Activated CD4-positive, alpha-beta memory T cell treated with anti-CD3 and anti-CD28 coated beads for 36 hours (primary cell): ENCODE measurements at places on chromosomes 5 and 9.

DNA sequence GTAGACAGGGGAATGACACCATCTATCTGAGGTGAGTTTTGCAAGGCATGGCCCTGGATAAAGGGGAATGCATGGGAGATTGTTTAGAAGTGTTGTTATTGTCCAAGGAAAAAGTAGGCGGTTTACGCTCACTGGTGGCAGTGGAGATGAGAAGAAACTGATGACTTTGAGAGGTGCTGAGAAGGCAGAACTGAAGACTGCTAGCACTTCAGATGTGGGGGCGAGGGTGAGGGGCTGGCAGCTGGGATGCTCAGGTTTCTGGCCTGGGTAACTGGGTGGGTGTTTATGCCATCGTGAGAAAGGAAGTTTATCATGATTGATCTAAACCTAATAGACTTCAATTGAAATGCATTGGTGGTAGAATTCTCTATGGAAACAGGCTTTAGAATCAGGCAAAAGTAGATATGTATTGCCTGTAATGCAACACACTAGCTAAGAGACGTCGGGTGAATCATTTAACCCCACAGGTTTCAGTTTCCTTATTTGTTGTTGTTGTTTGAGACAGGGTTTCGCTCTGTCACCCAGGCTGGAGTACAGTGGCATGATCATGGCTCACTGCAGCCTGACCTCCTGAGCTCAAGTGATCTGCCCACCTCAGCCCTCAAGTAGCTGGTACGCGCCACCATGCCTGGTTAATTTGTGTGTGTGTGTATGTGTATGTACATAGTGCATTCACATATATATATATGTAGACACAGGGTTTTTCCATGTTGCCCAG is 123.5 kb downstream of the SLC24A2 start:
- DNase-seq: peak; percentile 44

DNA sequence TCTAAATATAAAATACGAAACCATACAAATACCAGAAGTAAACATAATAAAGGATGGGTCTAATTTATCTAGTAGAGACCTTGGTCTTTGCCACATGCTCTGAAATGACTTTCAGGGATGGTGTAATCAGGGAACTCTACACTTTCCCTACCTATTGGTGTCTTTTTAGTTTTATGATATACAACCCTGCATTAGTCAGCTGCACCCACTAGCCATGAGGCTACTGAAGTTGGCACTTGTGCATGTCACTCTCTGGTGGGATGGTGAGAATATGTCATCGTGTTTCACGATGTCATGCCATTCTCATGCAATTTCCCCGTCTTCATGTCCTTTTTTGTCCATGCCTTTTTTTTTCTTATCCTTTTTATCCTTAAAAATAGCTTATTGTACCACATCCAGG is 234.9 kb upstream of the ACTBL2 start:
- no peak for DNase-seq

- DNase-seq: peak; percentile 32
Observed at GRCh38 chr5:79225026-79225425, 10.9 kb upstream of the JMY start.

- no peak for DNase-seq
Observed at GRCh38 chr5:135066781-135067180, 32.8 kb upstream of the PITX1 start.

DNA sequence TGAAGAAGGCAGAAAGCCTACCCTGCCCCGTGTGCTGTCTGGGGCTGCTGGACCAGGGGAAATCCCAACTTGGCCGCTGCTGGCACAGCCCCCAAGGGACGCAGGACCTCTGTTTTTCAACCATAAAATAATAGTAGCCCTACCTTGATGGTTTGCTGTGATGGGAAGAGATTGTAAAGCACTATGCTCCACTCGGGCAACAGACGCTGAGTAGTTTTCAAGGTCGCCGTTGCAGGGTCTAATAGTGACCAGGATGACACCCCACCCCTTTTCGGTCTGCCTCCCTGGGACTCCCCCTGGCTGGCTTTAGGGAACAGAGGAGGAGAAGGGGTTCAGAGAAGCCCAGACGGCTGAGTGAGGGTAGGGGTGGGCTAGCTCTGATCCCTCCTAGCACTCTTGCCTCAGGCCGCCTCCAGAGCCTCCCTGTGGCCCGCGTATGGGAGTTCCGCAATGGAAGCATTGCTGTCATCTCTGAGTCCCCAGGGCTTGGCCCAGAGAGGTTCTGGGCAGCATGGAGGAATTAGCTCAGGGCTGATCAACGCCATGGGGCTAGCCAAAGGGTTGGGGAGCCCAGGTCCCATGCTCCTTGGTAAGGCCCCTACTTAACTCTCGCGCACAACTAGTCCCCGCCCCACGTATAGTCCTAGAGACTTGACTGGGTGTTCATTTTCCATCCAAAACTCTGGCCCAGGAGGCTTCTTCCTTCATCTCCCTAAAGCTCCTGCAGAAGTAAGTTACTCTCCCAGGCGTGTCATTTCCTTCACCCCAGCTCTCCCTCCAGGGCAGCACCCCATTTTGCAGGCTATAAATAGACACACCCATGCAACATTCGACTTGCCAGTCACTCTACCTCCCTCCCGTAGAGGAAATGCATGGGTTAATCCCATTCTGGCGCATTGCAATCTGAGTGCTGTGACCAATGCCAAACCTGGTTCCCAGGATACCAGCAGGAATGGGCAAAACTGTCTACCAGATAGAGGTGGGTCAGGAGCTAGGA is 1.1 kb upstream of the IRF1 start:
- DNase-seq: peak; percentile 58

- DNase-seq: no peak
Observed at GRCh38 chr9:137017791-137018497, 10.1 kb downstream of the ABCA2 start.

DNA sequence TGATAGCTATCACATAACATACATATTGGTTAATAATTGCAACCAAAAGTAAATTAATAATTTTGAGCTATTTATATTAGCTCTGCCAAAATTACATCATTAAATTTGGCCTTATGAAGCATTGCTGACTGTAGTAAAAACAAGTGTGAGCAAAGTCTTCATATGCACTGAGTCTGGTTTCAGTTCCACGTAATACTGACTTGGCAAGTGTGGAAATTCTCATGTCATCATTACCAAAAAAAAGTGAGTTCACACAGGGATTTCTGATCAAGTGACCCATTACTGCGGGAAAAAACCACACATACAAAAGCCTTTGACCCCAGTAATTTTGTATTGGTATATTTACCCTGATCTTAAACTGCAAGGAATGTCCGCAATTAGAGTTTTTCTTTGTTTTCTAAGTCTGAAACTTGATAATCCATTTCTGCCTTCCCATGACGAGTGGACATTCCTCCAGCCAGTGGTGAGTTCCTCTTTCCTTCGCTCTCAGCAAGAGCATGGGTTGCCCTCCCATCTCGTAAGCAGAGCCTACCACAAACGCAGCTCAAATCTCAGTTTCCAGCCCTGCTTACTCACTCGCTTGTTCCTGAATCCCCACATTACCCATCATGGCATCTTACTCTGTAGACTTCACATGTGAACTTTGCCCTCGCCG is 220.2 kb upstream of the DMRT1 start:
- no peak for DNase-seq
